ENCODE measurements at places on chromosomes 1 and 21.

- DNase-seq, result no peak
These were observed 144.7 kb downstream of the ROR1 start for GRCh38 chr1:63918418-63918945.

DNA sequence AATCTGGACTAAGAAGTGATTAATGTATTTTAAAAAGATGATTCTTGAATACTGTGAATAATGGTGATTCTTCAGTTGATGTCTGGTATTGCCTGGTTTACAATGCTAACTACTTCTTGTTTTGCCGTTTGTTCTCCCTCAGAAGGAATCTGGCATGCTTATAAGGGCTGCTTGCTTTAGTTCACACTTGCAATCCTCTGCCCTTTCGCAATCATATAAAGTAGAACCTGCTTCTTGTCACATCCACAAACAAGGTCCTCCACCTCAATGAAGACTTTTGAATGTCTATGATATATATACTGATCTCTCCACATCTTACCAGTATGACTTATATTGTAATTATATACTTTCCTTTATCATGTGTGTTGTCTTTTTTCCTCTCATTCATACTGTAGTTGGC is 92.6 kb downstream of the ADGRL4 start:
- no peak for DNase-seq

DNA sequence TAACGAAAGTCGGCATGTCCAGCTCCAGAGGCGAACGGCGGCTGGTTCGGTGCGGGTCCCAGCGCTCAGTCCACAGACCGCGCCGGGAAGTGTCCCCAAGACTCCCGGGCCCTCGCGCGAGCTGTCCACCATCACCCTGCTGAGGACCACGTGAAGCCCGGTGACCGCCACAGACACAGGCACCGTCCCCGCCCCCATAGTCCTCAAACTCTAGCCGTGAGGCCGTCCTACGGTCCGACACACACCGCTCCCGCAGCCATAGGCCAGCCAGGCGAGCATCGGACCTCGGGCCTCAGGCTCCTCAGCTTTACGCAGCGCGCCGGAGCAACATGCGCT is 535 bp downstream of the SETD4 start:
- peak; percentile 73 for DNase-seq

DNA sequence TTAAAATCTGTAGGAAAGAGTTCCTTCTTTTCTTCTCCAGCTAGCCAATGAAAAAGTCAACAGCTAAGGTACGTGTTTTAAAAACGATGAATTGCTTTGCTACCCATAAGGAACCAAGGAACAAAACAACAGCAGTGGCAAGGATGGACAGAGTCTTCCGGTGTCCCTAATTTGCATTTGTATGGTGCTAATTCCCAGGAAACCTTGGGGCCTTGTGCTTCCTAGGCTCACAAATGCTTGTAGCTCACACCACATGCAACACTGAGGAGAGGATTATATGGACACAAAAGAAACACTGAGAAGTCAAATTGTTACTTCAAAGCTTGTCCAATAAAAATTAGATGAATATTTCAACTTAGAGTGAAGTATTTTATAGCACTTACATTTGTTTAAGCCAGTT is 1.8 kb upstream of the PGBD5 start:
- no peak for DNase-seq

DNA sequence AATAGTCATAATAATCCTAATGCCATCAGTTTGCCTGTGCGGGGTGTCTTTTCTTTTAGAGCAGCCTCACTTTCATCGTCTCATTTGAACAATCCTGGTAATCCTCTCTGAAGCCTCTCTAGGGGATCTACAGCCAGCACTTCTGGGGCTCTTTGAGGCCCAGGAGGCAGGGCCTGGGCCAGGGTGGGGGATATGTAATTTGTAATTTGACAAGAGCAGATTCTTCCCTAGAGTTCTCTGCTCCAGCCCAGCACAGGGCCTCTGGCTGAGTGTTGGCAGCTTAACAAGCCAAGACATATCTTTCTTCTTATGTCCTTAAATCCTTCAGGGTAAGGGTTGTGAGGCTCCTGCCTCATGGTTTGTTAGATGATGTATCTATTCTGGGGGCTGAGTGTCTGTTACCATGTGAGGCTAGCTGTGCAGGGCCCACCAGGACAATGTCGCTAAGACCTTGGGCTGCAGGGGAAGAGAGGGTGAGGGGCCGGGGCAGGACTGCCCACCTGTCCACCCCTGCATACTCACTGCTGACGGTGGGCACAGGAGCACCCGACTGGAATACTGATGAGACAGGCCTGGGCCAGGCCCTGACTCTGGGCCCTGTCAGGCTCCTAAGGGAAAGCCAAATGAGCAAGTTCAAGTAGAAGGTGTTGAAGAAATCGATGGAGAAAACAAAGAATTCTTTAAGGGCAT is 45.3 kb upstream of the PARP1 start:
- no peak for DNase-seq

DNA sequence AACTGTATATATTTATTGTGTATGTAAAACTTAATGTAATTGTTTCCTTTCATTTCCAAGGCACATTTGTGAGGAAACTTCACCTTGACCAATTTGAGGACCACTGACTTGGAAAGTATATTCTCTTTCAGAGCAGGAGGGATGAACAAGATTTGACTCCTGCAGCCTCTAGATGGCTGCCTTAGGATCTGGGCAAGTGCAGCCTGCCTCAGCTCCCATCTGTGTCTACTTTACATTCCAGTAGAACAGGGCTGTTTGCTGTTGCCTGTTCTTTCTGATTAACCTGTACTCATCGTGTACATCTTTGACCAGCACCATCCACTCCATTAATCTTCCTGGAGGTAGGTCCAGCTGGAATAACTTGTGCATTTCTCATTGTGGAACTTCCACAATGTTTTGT is 312.8 kb downstream of the HLX start:
- no peak for DNase-seq

GRCh38 chr21:32332463-32332951 is 33.9 kb downstream of the MRAP start:
- no peak for DNase-seq

DNA sequence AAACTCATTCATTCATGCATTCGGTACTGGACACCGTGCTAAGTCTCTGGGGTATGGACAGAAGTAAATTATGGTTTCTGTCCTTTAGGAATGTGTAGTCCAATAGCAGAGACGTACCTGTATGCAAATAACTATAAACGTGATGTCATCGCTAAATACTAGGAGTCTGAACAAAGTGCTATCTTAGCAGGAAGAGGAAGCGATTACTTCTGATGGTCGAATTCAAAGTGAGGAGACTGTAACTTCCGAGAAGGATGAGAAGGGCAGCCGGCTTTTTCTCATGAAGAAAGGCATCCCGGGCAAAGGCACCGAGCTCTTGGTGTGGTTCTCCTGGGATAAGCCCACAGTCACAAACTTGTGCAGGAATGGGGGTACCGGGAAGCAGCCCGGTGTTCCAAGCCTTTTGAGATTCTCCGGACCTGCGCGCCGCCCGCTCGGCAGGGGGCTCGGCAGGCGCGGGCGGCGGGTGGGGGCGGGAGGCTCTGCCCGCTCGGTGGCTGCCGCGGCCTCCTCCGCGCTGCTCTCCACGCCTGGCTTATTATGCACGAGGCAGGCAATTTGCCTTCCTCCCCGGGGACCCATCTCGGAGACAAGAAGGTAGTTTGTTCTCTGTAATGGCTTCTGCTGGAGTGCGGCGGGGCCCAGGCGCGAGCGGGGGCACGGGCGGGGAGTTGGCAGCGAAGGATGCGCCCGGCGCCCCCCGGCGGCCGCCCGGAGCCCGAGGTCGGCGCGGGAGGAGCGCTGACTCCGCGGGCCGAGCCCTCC is 67.5 kb upstream of the CD1D start:
- peak; percentile 54 for DNase-seq

- DNase-seq, result no peak
These were observed 109.6 kb upstream of the NGF start for GRCh38 chr1:115447672-115448071.

DNA sequence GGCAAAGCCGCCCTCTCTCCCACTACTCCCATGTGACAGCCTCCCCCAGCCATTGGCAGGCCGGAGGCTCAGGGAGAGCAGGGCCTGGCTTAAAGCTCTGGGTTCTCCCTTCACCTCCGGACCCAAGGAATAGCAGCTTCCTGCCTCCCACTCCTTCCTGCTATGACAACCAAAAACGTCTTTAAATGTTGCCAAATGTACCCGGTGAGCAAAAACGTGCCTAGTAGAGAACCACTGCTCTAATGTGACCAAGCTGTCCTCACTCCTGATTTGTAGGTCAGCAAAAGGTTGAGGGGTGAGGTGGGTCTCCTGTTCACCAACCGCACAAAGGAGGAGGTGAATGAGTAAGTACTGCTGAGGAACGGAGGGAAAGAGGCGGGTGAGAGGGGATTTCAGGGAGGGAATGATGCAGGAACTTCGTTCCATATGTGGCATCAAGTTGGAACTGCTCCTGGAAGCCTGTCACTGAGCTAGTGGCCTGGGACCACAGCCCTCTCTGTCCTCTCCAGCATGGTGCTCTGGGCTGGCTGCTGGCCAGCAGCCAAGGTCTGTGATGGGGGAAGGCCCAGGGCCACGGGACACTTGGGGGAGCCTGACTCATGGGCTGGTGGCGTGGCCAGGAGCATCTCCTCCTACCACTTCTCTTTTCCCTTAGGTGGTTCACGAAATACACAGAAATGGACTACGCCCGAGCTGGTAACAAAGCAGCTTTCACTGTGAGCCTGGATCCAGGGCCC is 5.7 kb downstream of the MRTO4 start:
- no peak for DNase-seq

DNA sequence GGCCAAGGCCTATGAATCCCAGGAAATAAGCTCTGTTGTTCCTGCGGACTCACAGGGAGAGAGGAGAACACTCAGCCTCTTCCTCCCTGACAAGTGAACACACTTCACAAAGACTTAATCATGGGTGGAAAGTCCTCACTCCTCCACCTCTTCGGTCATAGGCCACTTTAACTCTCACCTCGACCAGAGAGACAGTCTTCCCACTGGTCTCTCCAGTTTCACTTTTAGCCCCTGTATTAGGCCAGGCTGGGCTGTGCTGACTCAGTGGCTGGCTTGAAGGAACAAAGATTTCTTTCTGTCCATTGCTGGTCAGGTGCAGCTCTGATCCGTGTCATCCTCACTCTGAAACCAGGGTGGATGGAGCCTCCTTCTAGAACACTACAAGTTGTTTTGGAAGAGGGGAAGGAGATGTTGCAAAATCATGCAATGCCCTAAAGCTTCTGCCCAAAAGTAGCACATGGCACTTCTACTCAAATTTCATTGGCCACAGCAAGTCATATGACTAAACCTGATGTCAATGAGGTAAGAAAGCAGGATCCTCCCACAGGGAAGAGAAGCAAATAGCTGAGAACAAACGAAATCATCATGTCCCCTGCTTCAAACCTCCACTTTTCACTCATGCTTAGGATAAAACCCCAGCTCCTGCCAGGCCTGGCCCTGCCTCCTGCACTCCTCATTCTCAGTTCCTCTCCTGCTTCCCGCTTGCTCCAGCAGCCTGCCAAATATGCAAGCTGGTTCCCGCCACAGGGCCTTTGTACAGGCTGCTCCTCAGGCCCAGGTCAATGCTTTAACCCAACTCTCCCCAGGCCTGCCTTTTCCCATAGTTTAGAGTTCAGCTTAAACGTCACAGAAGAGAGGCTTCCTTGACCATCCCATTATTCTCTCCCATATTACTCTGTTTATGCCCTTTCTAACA is 150.5 kb upstream of the RUNX3 start:
- no peak for DNase-seq

GRCh38 chr1:110293601-110294104 is 45.5 kb upstream of the RBM15 start:
- DNase-seq, result no peak

- no peak for DNase-seq
These were observed 136.3 kb upstream of the FMN2 start for GRCh38 chr1:239955431-239955830.

DNA sequence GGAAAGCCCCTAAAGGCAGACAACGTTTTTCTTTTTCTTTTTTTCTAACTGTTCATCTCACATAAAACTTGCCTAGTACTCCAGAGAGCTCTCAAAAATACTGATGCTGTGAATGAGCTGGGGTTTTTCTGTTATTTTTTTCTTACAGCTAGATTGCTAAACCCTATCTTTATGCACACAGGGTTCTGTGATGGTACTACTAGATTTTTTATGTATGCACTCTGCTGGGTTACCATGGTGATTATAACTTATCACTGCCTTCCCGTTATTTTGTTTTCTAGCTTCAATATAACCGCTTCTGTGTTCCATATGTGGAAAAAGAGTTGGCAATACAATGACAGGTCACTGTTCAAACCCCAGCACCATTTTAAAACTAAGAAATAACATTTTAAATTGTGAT is 43.7 kb upstream of the KCNK1 start:
- no peak for DNase-seq

DNA sequence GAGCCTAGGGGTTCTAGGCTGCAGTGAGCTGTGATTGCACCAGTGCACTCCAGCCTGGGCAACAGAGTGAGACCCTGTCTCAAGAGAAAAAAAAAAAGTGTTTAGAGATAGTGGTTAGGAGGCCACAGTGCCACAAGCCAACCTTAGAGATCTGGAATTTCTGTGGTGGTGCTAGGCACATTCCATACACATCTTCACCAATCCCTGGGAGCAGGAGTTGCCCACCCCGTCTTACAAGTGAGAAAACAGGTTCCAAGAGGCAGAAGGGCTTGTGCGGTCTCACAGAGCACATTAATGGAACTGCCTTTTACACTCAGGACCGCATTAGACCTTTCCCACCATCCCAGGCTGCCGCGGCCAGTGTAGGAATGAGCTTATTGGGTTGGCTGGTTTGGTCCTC is 93.2 kb downstream of the EPHB2 start:
- no peak for DNase-seq

DNA sequence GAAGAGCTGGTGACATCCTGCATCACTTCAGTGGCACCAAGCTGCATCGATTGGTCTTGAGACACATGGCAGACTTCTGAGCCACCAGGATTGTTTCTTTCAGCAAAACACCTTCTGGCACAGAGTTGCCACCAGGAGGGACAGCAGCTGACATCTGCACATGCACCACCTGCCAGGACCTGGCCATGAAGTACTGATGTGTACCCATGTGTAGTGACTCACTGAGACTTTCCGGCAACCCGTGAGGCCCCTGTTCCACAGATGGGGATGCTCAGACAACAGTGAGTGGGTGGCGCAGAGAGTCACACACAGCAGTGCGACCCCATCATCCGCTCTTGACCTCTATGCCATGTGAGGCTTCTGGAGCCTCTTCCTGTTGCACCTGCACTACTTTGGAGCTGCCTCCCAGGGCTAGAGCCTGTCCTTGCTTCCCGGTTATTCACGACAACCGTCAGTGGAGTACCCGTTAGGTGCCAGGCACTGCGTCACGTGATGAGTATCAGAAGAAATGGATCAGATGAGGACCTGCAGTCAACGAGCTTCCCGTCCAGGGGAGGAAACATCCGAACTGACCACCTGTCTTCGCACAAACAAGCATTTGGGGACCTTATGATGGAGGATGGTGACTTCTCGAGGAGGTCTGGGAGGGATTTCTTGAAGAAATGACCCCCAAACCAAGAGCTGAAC is 80.5 kb upstream of the VAMP3 start:
- DNase-seq, result no peak

All from testis (tissue), 5 donors.